ENCODE measurements at places on chromosomes 3 and 15. TPM values are rescaled to one million over a fixed set of nuclear protein-coding genes. Genes with fewer than 3 reads are reported as not detected.

Gene GUCA1C
- not detected for total RNA-seq

Gene PLCL2
- 49.1 TPM for total RNA-seq

Gene SPCS1
- 103 TPM for total RNA-seq

Gene EXD1
- total RNA-seq, result not detected

Gene SHC4
- total RNA-seq, result 1.5 TPM

Gene RTP4
- not detected for total RNA-seq

Gene PBRM1
- total RNA-seq, result 76.2 TPM

DNA sequence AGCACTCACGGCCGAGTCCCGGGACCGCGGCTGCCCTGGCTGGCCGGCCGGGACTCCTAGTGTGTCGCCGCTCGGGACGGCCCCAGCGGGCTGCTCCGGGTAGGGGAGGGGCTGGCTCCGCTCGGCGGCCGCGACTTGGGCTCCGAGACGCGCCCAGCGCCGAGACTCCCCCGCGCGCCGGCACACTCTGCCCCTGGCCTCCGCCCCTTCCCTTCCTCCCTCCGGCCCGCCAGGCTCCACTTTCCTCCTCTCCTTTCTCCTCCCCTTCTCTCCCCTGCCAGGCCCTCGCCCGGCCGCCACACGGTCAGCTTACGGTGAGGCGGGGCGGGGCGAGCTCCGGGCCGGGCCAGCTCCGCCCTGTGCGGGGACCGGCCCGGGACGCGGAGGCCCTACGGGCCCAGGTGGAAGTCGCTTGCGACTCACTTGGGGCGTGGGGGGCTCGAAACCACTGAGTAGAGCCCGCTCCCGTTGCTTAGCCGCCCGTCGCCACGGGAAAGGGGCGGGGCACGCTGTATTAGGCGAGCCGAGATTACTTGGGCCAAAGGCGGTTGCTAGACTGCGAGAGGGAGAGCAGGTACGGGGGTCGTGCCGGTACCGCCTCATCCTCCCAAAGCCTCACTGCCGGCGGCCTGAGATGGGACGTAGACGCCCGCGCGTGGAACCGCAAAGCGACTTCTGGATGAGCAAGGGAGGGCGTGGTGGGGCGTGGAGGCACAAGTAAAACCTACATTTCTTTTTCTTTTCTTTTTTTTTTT is at the start of gene ITGB5:
ITGB5 (minus strand) TSS at position 189 of the 755 bp plus-strand sequence. CDS start 365 bp downstream, outside the sequence.
- peak; percentile 89 for DNase-seq
- H3K4me3 ChIP-seq, result peak within 1 kb of the TSS; percentile 96
- no peaks in the 10 kb centered on the region for H3K27me3 ChIP-seq
- H3K27ac ChIP-seq, result peak within 1 kb of the TSS; percentile 32
- no peaks in the 10 kb centered on the region for H3K36me3 ChIP-seq

DNA sequence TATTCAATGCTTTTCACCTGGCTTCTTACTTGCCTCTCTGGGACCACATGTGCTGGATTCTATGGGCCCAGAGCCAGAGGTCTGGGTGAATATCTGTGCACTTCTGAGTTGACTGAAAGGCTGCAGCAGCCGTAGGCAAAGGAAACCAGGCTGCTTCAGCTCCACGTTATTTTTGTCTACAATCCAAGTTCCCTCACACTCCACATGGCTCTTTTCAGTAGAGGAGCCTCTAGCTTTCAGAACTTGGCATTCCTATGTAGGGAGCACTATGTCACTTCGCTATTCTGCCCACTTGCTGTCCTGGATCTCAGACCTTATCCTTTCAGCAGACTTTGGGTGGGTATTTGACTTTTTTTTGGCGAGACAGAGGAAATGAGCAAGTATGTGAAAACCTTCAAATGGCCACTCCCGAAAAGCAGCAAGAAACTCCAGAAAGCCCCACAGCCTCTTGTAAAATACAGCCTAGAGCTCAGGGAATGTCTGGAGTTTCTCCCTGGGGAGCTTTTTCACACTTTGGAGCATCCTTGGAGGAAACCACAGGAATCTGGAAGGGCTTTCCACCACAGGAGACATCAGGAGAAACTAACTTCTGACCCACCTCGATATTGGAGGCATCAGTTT is 80.9 kb downstream of the DUT start:
- H3K27me3 ChIP-seq, result no peaks in the 10 kb centered on the region
- no peak overlapping the region for H3K4me3 ChIP-seq
- no peak overlapping the region for H3K27ac ChIP-seq
- H3K36me3 ChIP-seq, result no peaks in the 10 kb centered on the region
- DNase-seq, result peak; percentile 68

GRCh38 chr3:196563721-196564225 is 4.6 kb downstream of the WDR53 start:
- no peaks in the 10 kb centered on the region for H3K36me3 ChIP-seq
- peaks cover 5% of the 10 kb centered on the region for H3K4me1 ChIP-seq
- H3K27ac ChIP-seq, result no peak overlapping the region

DNA sequence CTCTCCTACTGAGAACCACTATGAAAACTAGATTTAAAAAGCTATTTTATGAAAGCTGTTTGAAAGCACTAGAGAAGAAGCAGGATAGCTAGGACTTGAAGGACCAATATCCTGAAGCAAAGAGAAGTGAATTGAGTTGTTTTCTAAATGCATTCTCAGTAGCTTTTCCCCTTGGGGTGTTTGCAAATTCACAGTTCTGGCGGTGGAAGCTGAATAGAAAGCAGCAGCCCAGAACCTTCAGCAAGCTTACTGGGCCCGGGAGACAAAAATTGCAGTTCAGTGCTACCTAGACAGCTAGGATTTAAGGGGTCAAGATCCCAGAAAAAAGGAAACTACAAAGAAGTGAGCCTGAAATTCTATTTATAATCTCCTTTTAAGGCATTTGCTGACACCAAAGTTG is 31.3 kb upstream of the ANP32A start:
- no peak overlapping the region for H3K4me3 ChIP-seq
- H3K4me1 ChIP-seq, result peaks cover 6% of the 10 kb centered on the region
- no peak for DNase-seq
- no peaks in the 10 kb centered on the region for H3K27me3 ChIP-seq
- no peak overlapping the region for H3K27ac ChIP-seq

DNA sequence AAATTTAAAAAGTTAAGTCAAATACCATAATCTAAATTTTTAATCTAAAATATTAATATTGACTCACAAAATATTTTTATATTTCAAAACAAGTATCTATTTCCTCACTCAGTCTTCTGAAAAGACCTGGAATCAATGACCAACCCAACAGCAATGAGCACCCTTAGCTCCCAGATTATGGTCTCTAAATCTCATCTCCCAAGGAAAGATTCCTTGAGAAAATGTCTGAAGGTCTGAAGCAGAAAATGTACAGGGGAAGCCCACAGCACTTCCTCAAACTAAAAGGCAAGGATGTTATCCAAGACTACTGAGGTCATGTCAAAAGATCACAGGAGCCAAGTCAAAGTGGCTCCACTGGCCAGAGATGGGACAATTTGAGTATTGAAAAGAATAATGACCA is 51.0 kb upstream of the SLCO2A1 start:
- no peak overlapping the region for H3K27ac ChIP-seq
- no peak overlapping the region for H3K4me3 ChIP-seq
- no peaks in the 10 kb centered on the region for H3K4me1 ChIP-seq
- no peaks in the 10 kb centered on the region for H3K27me3 ChIP-seq
- no peak for DNase-seq

- H3K4me1 ChIP-seq, result peaks cover 13% of the 10 kb centered on the region
- no peak for DNase-seq
Observed at GRCh38 chr3:105827959-105828358, 40.9 kb downstream of the CBLB start.

DNA sequence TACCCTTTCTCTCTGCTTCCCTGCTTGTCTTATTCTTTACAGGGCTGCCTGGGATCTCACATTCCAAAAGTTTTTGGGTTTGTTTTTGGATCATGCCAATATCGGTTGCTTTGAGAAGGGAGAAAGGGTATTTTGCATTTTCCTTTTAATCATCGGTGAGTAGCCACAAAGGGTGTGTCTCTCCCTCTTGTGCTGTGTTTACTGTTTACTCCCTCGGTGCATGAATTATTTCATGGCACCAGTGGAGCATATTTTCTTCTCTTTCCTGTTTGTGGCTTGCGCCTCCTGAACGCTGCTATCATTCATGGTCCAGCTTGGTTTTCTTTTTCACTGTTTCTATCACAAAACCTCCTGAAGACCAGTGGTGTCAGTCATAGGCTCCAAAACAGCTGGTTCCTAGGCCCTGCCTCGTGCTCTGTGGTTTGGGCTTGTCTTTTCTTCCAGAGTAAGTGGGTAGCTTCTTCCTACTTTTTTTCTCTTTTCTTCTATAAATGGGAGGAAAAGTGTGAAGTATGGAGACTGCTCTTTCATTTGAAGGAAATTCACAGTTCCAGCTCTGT is 54.9 kb downstream of the IGF1R start:
- no peak overlapping the region for H3K4me3 ChIP-seq
- peaks cover 40% of the 10 kb centered on the region for H3K4me1 ChIP-seq
- H3K27ac ChIP-seq, result no peak overlapping the region
- DNase-seq, result no peak
- no peaks in the 10 kb centered on the region for H3K36me3 ChIP-seq

DNA sequence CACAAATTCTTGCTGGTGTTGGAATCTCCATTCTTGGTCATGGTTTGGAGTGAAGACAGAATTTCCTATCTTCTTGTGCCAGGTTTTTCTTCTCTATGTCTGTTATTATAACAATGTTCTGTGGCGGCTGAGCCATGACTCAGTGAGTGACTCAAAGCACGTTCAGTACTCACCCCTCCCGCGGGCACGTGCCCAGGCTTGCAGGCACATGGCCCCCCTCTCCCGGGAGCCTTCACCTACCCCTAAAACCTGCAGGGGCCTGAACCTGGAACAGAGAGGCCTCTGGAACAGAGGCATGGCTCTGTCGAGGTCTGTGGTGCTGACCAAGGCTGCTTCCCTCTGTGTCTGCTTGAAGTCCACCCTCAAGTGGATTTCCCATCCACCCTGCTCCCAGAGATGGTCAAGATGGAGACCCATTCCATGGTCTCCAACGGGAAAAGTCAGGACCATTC is 27.6 kb downstream of the PLXNB1 start:
- no peaks in the 10 kb centered on the region for H3K4me1 ChIP-seq
- DNase-seq, result no peak
- H3K36me3 ChIP-seq, result no peaks in the 10 kb centered on the region
- H3K27me3 ChIP-seq, result no peaks in the 10 kb centered on the region
- no peak overlapping the region for H3K27ac ChIP-seq

DNA sequence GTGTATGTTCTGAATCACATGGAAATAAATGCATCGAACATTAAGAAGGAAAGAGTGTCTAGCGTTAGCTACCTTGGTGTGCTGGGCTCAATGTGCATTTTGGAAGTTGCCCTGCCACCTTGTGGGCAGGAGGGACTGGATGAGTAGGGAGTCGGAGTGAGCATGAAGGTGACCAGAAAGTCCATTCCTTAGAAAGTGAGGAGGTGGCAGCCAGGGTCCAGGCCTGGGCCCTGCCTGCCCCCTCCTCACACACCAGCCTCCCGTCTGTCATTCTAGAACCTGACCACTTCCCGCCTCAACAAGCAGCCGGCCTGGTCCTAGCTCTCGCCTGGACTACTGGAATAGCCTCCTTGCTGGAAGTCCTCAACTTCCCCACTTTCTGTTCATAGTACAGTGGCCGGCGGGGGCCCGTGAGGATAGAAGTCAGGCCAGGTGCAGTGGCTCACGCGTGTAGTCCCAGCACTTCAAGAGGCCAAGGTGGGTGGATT is 10.2 kb upstream of the GATA2 start:
- peaks cover 3% of the 10 kb centered on the region for H3K27me3 ChIP-seq
- DNase-seq, result no peak
- no peaks in the 10 kb centered on the region for H3K36me3 ChIP-seq
- no peak overlapping the region for H3K27ac ChIP-seq
- H3K4me3 ChIP-seq, result no peak overlapping the region
- H3K4me1 ChIP-seq, result no peaks in the 10 kb centered on the region

- peaks cover 2% of the 10 kb centered on the region for H3K36me3 ChIP-seq
- H3K4me3 ChIP-seq, result no peak overlapping the region
- DNase-seq, result no peak
- no peak overlapping the region for H3K27ac ChIP-seq
- peaks cover 19% of the 10 kb centered on the region for H3K4me1 ChIP-seq
- no peaks in the 10 kb centered on the region for H3K27me3 ChIP-seq
Observed at GRCh38 chr3:172244011-172244410, 204.2 kb downstream of the GHSR start.

DNA sequence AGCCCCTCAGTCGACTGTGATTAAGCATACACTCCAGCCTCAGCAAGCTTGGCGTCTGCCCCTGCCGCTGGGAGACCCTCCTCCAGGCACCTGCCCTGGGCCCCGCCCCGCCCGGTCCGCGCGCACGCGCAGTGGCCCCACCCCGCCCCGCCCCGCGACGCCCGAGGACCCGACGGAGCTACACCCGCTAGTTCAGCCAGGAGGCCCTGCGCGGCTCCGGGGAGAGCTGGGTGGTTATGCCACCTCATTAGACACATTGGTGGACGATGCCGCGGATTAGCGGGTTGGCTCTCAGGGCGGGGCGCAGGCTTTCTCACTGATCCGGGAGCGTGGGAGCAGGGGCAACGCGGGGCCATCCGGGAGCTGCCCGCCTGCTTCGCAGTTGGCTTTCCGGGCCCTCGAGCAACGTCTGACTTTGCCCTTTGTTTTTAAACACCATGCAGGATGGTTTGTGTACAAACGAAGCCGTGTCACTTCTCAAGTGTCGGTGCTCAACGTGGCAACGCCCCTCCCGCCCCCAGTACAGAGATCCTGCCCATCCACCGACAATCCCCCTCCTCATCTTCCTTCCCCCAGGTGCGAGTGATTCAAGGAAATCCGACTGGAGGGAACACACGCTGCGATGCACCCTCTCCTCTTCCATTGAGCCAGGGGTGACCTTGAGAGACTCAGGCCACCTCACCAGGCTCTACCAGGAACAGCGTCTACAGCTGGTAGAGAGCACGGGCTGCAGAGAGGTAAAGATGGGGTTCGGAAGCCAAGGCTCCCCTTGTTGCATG is 109.3 kb downstream of the SHQ1 start:
- peak overlapping the region; percentile 21 for H3K4me3 ChIP-seq
- no peaks in the 10 kb centered on the region for H3K4me1 ChIP-seq
- no peak overlapping the region for H3K27ac ChIP-seq
- DNase-seq, result peak; percentile 70

GRCh38 chr3:175869404-175869803 is 1010.3 kb downstream of the NAALADL2 start:
- no peak for DNase-seq
- no peak overlapping the region for H3K4me3 ChIP-seq
- H3K27ac ChIP-seq, result no peak overlapping the region

GRCh38 chr3:41224120-41224806 is 25.0 kb downstream of the CTNNB1 start:
- H3K36me3 ChIP-seq, result peaks cover 43% of the 10 kb centered on the region
- peaks cover 23% of the 10 kb centered on the region for H3K4me1 ChIP-seq
- peak overlapping the region; percentile 42 for H3K27ac ChIP-seq
- DNase-seq, result peak; percentile 89
- H3K4me3 ChIP-seq, result no peak overlapping the region
- H3K27me3 ChIP-seq, result no peaks in the 10 kb centered on the region

- H3K36me3 ChIP-seq, result no peaks in the 10 kb centered on the region
- H3K27me3 ChIP-seq, result no peaks in the 10 kb centered on the region
- H3K4me1 ChIP-seq, result peaks cover 71% of the 10 kb centered on the region
- no peak overlapping the region for H3K4me3 ChIP-seq
Observed at GRCh38 chr3:157098823-157099185, 61.1 kb downstream of the CCNL1 start.

DNA sequence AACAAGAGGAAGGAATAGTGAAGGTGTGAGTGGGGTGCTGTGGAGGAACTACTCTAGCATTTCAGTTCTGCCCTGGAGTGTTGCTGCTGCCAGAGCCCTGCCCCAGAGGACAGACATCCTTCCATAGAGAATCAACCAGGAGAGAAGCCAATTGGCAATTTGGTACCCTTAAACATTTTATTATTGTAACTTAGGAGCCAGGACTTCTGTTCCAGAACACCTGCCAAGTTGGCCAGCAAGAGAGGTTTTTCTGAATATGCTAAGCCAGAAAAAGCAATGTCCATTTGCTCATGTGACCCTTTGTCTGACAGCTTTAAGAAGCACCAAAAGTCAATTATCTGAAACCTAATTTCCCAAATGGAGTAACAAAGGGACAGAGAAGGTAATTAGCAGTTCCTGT is 264.9 kb downstream of the MEX3B start:
- no peak overlapping the region for H3K4me3 ChIP-seq
- no peaks in the 10 kb centered on the region for H3K36me3 ChIP-seq
- H3K4me1 ChIP-seq, result no peaks in the 10 kb centered on the region
- no peaks in the 10 kb centered on the region for H3K27me3 ChIP-seq

All from cardiac muscle cell (in vitro differentiated cells and primary cell).